Hypothalamus (tissue), 51 donors: ENCODE measurements at places on chromosomes 5 and 9.

- DNase-seq = no peak
These were observed 105.8 kb downstream of the DAB2IP start for GRCh38 chr9:121757281-121757585.

GRCh38 chr5:96350678-96351077, 82.4 kb downstream of the PCSK1 start:
- no peak for DNase-seq

DNA sequence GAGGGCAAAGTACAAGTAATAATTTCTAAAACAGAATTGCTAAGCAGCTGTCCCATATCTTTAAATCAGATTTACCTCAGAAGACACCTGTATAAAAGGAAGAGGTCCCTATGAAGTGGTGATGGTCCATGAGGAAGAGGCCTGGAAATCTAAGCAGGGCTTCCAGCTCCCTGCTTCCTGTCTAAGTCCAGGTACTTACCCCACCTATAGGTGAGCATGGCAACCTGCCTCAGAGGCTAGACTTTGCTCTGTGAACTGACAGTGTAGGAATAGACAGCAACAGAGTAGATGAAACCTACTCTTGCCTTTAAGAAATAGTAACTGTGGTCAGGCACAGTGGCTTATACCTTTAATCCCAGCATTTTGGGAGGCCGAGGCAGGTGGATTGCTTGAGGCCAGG, 55.8 kb upstream of the ARRDC3 start:
- DNase-seq = no peak

GRCh38 chr9:125747053-125747764, at the start of gene PBX3:
PBX3 (plus strand) TSS chr9:125747373.
- peak; percentile 44 for DNase-seq

- no peak for DNase-seq
These were observed 31.3 kb downstream of the OR2V1 start for GRCh38 chr5:181099602-181100086.

DNA sequence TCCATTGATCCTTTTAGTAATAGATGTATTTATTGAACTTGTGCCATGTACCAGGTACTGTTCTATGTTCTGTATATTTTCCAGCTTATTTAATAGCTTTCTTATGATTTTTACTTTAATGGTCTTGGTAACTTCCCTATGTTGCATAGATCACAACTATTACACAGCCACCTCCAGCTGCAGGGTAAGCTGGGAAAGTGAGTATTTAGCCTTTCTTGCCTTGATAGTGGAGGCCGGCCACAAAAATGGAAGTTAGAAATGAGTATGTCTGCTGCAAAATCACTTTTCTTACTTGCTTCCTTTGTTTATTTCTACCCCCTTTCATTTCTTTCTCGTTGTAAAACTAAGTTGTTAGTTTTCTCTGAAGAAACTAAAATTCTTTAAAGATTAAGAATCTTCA, 43.1 kb upstream of the ANKDD1B start:
- DNase-seq = no peak

GRCh38 chr9:95450171-95451064, 66.4 kb downstream of the PTCH1 start:
- DNase-seq = no peak

DNA sequence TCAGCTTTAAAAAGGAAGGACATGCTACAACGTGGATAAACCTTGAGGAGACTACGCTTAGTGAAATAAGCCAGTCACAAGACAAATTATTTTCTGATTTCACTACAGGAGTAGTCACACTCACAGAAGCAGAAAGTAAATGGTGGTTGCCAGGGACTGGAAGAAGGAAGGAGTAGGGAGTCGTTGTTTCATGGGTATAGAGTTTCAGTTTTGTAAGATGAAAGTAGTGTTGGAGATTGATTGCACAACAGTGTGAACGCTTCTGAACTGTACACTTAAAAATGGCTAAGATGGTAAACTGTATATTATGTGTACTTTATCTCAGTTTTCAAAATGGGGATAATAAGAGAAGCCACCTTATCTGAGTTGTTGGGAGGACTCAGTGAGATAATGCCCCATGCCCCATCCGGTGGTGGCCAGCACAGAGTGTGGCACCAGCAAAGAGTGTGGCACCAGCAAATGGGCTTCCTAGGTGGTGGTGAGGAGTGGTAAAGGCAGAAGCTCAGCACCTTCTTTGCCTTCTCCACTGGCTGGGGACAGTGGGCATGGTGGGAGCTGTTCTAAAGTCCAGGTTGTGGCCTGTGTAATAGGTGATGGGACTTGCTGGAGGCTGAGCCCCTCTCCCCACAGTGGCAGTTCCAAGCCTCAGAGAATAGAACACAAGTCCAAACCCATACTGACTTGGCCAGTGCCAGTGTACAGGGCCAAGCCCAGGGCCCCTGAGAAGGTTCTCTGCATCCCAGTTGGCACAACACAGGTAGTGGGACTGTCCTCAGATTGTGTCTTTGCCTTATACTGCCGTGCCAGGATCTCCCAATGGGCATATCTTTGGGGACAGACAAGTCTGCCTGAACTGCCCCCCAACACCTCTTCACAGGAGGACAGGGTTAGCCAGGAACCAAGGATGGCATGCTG, 4.4 kb downstream of the SLC22A4 start:
- DNase-seq = no peak

DNA sequence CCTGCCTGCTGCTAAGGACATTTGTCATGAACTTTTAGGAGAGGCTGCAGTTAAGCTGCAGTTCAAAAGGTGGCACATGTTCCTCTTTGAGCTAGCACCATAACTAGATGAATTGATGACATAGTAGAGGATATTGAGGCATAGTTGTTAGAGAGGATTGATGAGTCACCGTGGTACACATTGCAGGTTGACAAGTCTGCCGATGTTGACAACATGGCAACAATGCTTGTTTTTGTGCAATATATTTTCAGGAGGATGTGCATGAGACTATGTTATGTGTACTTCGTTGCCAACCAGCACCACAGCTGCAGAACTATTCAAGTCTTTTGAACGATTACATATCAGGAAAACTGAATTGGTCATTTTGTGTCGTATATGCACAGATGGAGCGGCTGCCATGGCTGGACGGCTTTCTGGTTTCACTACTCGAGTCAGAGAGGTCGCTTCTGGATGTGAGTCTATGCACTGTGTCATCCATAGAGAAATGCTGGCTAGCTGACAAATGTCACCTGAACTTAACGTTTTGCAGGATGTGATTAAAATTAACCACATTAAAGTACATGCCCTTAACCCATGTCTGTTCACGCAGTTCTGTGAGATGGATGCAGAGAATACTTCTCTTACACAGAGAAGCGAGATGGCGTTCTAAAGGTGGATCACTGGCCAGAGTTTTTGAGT, 24.2 kb downstream of the ANP32B start:
- DNase-seq = no peak

- no peak for DNase-seq
These were observed 111.9 kb downstream of the NTRK2 start for GRCh38 chr9:84781458-84781857.

- no peak for DNase-seq
These were observed 295.0 kb downstream of the ADAMTS6 start for GRCh38 chr5:65186646-65187227.

DNA sequence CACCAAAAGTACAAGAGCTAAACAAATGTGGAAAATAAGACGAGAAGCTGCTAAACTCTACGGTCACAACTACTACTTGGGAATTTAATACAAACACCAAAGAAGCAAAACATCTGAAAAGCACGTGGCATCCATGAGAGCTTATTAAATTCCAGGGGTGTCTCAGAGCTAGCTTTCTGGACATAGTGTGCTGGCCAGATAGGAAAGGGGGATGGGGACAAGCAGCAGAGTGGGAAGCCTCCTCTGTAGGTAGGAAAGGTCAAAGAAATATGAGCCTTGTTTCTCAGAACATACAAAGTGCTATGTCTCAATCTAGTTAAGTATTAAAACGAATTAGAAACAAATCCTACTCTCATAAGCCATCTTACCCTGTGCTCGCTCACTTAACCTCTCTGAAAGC, 51.3 kb upstream of the GOLPH3 start:
- DNase-seq = no peak

DNA sequence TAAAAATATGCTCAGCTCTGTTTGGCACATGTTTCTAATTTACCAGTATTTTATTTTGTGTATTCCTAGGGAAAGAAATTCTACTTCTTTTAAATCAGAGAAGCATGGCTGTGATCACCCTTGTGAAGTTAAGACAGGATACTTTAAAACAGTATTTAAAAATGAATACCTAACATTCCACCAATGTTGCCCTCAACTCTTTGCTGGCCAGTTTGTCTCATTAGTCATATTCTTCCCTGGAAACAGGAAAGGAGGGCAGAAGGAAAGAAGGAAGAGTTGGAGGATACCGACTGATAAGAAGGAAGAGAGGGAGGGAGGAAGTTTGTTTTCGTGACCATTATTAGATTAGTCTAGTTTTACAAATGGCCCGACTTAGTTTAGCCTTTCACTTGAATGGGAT, 137.4 kb downstream of the PLK2 start:
- DNase-seq = no peak

DNA sequence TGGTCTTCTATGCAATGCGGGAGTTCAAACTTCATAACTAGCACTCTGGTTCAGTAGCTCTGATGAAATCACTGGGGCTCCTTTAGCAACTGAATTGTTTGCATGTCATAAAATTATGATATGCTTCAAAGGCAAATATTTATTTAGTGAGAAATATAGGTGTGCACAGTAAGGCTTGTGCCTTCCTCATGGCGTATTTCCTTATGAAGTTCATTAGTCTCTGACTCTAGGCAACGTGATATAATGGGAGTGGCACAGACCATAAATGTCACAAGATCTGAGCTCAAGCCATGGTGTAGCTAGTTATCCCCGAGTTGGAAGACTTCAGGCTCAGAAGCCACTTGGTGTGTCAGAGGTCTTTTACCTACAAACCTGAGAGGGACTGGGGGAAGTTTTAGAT, 35.5 kb downstream of the PIP5K1B start:
- DNase-seq = no peak

- no peak for DNase-seq
These were observed 76.6 kb upstream of the NR4A3 start for GRCh38 chr9:99745085-99745484.

GRCh38 chr9:133701981-133702797, 36.0 kb downstream of the SARDH start:
- DNase-seq = no peak

DNA sequence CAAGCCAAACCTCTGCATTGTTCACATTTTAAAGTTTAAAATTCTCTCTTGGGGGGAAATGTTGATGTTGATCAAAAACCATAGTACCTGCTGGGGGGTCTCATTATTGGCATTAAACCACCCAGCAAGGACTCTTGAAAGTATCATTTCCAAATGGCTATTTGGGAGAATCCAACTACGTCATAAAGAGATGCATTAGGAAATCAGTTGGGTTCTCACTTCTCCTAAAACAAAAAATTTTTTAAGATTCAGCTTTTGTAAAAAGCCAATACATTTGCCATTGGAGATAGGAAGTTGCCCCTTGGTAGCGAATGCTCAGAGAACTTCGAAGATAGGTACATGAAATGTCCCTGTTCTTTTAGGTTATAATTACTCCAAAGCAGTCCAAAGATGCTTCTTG, 96.4 kb downstream of the GNAQ start:
- no peak for DNase-seq

DNA sequence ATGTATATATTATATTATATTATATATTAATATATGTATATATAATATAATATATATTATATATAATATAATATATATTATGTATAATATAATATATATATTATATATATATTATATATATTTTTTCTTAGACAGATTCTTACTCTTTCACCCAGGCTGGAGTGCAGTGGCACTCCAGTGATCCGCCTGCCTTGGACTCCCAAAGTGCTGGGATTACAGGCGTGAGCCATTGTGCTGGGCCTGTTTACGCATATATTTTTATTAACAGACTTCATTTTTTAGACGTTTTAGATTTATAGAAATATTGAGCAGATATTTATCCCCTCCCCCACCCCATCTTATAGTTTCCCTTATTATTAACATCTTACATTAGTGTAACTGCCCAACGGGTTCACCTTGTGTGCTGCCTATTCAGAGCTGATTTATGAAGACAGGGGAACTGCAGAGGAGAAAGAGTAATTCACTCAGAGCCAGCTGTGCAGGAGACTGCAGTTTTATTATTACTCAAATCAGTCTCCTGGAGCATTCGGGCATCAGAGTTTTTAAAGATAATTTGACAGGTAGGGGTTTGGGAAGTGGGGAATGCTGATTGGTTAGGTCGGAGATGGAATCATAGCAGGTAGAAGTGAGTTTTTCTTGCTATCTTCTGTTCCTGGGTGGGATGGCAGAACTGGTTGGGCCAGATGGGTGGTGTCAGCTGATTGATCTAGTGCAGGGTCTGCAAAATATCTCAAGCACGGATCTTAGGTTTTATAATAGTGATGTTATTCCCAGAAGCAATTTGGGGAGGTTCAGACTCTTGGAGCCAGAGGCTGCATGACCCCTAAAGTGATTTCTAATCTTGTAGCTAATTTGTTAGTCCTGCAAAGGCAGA, 93.4 kb downstream of the UNC13B start:
- no peak for DNase-seq

GRCh38 chr9:116632990-116633838, 53.9 kb upstream of the TRIM32 start:
- DNase-seq = no peak

- DNase-seq = no peak
These were observed 135.4 kb upstream of the IER5L start for GRCh38 chr9:129313331-129313955.

DNA sequence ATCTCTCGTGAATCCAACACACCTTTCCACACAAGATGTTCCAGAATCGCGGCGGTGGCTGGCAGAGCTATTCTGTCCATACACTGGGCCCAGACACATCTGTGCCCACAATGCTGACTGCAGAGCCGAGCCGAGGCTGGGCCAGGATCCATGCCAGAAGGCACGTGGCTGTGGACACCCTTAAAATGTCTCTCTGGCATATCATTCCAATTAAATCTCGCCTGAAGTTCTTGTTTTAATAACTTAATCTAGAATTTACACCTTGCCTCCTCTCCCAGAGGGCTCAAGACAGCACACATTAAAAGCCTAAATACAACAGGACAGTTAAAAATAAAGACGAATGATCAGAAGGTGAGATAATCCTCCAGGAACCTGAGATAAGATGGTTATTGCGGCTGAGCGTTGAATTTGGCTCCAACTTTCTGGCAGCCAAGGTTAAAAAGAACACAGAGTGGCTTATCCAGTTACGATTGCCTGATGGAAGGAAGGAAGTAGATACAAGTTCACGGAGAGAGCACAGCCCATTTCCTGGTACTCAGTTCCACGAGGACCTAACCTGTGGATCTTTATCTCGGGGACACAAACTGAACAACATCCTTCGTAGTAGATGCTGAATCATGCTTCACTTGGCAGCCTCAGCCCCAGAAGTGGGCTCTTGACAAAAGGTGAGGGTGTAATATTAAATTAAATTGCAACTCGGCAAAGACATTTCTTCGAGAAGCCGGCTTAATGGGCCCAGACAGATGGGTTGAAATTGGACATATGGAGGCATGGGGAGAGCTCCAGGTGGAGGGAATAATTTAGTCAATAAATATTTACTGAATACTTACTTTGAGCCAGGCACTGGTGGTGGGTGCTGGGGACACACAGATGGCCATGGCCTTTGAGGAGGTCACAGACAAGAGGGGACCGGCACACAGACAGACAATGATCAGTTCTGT, 86.0 kb upstream of the TBC1D2 start:
- DNase-seq = no peak

GRCh38 chr9:119509291-119509905, 140.2 kb upstream of the BRINP1 start:
- no peak for DNase-seq

GRCh38 chr5:68884883-68885282, 208.9 kb upstream of the SLC30A5 start:
- no peak for DNase-seq

GRCh38 chr5:143205883-143206195, 197.6 kb downstream of the NR3C1 start:
- DNase-seq = no peak
